ENCODE measurements at places on chromosomes 7 and 10.

GRCh38 chr10:130561681-130562080 is 425.5 kb downstream of the GLRX3 start:
- no peak for DNase-seq

DNA sequence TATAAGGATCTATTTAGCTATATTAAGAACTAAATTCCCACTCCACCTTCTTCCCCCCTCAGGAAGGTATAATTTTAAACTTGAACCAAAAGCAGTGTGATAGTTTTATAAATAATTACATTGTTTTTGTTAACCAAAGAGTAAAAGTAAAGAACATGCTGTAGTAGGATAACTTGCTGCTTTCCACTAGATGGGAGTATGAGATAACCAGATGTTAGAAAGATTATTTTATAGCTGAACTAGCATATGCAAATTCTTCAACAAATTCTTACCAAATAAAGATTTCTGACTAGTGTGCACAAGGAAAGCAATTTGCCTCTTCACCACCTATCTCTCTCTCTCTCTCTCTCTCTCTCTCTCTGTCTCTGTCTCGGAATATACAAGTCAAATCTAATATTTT is 31.8 kb downstream of the TES start:
- DNase-seq = no peak

DNA sequence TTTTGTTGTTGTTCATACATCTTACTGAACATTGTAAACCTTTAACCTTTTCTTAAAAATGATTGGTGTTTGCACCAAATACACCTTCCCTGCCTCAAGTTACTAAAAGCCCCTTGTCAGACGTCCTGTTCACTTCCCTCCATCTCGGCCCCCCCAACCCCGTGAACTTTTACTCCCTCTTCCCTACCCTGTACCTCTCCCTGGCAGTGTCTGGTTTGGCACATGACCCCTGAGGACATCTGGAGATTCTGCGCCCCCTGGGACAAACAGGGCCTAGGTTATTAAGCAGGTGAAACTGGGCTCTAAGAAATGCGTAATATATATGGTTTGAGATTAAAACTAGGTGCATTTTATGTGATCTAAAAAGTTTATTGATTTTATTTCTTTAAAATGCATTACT is 1.4 kb downstream of the PPP2R2D start:
- DNase-seq = no peak

DNA sequence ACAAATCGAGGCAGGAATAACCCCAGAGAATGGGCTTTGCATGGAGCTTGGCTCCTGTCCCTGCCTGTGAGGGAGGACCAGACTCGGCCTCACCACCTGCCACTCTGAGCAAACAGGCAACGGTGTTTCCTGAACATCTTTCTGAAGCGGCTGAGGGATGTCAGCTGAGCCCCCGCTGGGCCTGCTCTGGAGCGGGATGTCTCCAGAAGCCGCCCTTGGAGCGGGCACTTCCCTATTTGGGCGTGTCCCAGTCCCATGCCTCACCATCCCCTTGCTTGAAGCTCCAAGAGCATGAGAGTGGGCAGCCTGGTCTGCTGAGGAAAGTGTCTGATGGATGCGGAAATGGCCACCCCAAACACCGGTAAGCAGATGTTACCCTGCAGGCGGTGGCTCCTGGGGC is 10.2 kb downstream of the ALKBH4 start:
- no peak for DNase-seq

- no peak for DNase-seq
Observed at GRCh38 chr7:158710651-158711102, 6.1 kb upstream of the NCAPG2 start.

DNA sequence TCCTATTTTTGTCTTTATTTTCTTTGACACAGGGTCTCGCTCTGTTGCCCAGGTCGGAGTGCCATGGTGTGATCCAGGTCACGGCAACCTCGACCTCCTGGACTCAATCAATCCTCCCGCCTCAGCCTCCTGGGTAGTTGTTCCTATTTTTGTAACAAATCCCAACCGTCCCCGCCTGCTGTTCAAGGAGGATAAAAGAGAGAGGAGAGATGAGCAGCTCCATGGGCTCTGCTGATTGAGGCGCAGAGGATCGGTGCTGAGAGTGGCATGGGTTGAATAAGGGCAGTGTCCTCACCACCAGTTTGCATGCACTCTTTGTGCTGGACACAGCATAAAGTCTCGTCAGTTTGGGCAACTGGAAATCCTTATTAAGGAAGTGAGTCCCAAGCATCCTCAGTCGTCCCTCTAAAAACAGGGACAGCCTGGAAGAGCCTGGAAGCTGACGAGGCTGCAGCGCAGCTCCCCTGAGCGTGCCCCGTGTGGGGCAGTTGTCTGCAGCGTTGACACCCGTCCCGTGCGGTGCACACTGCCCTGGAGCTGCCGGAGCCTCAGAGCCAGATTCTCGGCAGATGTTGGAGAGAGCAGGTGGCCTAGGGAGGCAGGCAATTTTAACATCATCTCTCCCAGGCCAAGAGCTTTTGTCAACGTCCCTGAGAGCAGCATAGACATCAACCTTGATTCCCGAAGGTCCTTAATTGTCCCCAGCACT is 404.2 kb upstream of the RNF32 start:
- no peak for DNase-seq

Measured in pulmonary artery endothelial cell (primary cell).